GM04503 (cell line): ENCODE measurements at places on chromosomes 1 and 21.

- peak; percentile 36 for DNase-seq
These were observed 90.7 kb upstream of the WLS start for GRCh38 chr1:68322837-68323687.

DNA sequence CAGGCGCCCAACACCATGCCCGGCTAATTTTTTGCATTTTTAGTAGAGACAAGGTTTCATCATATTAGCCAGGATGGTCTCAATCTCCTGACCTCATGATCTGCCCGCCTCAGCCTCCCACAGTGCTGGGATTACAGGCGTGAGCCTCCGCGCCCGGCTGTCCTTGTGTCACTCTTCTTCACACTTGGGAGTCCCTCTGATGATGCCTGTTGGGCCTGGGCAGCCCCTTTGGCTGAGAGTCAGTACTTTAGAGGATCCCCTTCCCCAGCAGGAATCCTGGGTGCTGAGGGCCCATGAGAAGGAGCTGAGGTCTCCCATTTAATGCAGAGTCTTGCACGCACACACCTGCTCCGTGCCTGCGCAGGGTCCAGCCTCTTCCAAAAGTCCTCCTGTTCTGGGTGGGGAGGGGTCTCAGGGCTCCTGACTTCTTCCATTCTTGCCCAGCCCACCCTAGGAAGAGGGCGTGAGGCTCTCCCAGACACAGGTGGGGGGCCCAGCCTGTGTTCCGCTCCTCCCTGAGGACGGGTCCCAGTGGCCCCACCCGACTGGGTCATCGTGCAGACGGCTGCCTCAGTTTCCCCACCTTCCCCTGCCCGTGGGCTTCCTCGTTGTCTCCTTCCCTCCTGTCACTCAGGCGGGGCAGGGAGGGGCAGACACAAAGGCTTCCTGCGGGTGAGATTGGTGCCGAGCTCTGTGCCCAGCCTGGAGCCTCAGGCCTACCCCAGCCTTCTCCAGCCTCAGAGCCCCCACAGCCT lies 3.9 kb downstream of the TTLL10 start:
- no peak for DNase-seq

DNA sequence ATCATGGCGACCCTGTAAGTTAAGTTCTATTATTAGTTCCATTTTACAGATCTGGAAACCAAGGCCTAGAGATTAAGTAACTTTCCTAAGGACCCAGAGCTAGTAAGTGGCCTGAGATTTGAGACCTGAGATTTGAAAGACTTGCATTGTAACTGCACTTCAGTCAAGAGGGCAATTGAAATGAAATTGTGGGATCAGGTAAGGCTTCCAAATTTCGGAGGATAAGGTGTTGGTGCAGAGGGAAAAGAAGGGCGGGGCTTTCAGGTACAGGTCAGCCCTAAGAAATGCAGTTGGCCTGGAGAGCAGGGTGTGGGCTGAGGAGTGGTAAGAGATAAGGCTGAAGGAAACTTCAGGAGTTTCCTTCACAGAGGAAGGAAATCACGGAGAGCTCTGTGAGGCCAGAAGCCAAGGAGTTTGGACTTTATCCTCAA lies 51.1 kb downstream of the SLC16A1 start:
- DNase-seq = no peak

- no peak for DNase-seq
These were observed 54.6 kb downstream of the TGFBR3 start for GRCh38 chr1:91831132-91831930.
